ENCODE measurements at places on chromosomes 4 and X.
A peak's percentile ranks its signal among the peaks of the same experiment; 100 is the strongest.

GRCh38 chr4:92421920-92422319, 118.2 kb downstream of the GRID2 start:
- no peak for DNase-seq

DNA sequence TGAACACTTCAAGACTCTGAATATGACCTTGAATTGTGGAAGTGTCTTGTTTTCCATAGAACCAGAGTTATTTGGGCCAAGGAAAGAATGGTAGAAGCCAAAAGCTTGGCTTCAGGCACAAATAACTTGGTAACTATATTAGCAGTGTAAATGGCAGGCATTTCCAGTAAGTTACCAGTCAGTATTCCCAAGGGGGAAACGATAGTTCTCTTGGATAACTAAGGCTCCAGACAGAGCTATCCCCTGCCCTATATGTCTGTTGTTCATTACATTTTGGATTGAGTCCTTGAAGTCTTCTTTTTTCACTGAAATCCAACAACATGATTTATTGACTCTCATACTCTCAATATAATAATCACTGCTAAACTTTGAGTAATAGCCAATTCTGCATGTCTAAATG, 364.1 kb downstream of the MAGEB5 start:
- no peak for DNase-seq

- no peak for DNase-seq
Observed at GRCh38 chr4:114539985-114540384, 58.6 kb upstream of the UGT8 start.

DNA sequence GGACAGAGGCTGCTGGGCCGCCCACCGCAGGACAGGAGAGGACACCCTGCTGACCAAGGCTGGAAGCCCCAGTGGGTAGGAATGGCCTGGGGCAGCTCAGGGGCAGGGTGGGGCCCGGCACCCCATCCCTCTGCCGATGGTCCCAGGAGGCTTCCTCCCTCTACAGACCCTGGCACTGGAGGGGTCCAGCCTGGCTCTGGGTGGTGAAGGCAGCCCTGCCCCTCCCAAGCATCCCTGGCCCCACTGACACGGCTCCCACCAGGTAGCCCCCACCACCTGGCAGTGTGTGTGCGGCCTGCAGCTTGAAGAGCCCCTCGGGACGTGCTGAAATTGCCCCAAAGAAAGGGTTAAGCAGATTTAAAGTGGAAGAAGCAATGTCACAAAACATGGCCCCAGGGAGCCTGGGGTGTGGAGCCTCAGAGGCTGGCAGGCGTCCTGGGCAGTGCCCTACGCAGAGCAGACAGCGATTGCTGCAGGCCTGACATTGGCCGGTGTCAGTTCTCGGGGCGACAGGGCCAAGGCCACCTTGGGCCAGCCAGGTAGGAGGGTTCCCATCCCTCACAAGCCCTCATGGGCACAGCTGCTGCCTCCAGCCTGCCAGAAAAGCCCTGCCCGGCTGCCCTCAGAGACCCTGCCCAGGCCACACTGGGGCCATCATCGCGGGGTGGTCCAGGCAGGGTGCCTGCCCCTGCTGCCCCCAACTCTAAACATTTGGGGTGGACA, 80.5 kb downstream of the FAM53A start:
- DNase-seq = no peak

- DNase-seq = no peak
Observed at GRCh38 chr4:151169900-151170299, 70.5 kb downstream of the RPS3A start.

DNA sequence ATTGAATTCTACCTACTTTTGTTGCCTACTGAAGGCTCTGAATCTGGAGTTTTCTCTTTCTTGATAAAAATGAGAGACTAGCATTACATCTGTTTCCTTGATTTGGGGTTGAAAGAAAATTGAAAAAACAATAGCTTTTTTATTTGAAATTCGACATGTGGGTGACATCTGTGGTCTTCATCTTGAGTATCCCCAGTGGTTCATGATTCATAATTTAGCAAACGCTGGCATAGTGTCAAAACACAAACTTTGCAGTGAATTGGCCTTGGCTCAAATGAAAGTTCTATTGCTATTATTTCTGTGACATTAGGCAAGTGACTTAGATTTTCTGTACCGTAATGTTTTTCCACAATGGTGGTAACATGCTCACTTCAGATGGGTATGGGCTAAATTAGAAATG, 747.6 kb downstream of the PCDH7 start:
- DNase-seq = no peak

- DNase-seq = peak; percentile 9
Observed at GRCh38 chrX:150363561-150364346, 637 bp downstream of the MAMLD1 start.

DNA sequence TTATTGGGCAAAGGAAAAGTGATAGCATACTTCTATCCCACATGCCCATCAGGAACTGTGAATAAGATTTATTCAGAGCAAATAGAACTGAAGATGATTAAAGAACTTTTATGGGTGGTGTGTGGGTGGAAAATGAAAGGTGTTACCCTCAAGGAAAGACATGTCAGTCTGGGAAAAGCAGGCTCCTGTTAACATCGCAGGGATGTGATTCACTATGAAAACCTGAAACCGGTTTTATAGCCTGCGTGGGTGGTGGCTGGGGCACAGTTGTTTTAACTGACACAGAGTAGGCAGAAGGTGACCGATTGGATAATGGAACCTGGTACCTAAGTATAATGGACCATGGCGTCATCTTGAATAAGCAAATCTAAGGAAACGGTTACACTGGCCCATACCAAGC, 61.3 kb upstream of the CASK start:
- DNase-seq = no peak

GRCh38 chr4:152709675-152710438, 30.1 kb upstream of the TMEM154 start:
- no peak for DNase-seq

DNA sequence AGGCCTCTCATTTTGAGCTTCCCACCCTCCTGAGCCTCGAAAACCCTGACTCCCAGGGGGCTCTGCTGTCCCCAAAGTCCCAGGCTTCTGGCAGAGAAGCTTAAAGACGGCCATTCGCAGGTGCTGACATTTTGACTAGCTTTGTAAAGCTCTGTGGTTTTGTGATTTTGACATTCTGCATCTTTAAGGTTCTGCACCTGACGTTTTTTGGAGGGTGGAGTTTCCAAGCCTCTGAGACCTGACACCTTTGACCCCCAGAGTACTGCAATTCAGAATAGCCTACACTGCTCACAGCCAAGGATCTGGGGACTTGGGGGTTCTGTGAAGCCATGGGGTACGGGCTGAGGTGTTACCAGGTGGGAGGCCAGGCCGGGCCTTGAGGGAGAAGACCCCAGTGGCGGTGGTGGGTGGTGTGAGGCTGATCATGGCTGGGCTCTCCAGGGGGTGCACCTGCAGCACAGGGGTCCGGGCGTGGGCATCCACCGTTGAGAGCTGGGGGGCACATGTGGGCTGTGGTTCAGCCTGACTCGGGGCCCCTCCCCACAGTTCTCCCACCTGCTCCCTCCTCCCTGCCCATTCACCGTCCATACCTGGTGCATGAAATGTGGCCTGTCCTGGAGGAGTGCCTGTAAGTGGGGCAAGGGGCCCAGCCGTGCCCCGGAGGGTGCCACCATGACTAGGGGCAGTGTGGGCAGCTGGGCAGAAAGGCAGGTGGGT, 7.3 kb downstream of the FOXP3 start:
- DNase-seq = no peak

DNA sequence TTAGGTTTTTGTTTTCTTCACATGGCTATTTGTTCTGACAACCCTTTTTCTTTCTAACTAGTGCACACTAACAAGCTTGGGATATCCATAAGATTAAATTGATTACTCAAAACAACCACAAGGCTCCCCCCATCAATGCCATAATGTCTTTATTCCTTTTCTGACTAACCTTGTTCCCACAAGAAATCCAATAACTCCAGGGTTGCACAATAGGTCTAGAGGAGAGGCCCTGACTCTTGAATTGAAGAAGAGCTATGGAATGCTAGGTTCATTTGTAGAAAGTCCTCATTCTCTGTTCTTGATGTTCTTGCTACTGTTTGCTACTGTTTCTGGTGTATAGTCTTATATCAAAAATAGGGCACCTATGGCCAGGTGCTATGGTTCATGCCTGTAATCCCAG, 71.0 kb downstream of the PRRG1 start:
- DNase-seq = no peak

Measured in hematopoietic multipotent progenitor cell treated with erythropoietin and hydrocortisone succinate and interleukin-3 and kit ligand, for 8 days (in vitro differentiated cells).